CD4-positive, CD25-positive, alpha-beta regulatory T cell (primary cell): ENCODE measurements at places on chromosomes 7 and 10. TPM values are rescaled to one million over a fixed set of nuclear protein-coding genes. Genes with fewer than 3 reads are reported as not detected.

GRCh38 chr7:137930581-137930980 is 71.3 kb downstream of the CREB3L2 start:
- peak overlapping the region; percentile 24 for H3K4me3 ChIP-seq
- H3K27me3 ChIP-seq, result no peaks in the 10 kb centered on the region
- H3K27ac ChIP-seq, result no peak overlapping the region
- peaks cover 25% of the 10 kb centered on the region for H3K4me1 ChIP-seq
- peaks cover 18% of the 10 kb centered on the region for H3K36me3 ChIP-seq

DNA sequence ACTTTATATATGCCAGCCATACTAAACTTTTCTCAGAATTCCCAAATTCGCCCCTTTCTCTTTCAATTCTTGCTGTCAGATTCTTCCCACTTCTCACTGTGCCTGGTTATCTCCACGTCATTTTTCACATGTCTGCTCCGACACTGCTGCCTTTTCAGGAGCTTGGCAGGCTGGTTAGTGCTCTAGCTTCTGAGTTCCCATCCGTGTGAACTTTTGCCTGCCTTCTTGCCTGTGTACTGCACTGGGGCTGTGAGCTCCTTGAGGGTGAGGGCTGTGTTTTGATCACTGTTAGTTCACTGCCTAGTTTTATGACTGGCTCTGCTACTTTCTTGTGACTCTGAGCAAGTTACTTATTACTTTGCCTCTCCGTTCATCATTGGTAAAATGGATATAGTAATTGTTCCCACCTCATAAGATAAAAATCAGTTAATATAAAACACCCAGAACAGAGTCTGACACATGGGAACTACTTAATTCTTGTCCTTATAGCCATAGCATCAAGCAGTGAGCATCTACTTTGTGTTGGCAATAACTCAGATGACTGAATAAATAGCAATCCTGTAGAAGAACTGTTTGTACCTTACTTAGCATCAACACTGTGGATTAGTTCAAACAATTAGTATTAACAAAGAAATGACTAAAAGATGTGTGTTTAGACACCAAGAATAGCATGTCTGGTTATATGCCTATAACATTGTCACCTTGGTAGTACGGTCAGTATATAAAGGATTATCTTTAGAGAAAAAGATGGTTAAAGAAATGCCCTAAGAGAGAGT is 5.5 kb downstream of the GSTO1 start:
- H3K4me1 ChIP-seq, result peaks cover 50% of the 10 kb centered on the region
- H3K27ac ChIP-seq, result peak overlapping the region; percentile 64
- H3K36me3 ChIP-seq, result peaks cover 64% of the 10 kb centered on the region

DNA sequence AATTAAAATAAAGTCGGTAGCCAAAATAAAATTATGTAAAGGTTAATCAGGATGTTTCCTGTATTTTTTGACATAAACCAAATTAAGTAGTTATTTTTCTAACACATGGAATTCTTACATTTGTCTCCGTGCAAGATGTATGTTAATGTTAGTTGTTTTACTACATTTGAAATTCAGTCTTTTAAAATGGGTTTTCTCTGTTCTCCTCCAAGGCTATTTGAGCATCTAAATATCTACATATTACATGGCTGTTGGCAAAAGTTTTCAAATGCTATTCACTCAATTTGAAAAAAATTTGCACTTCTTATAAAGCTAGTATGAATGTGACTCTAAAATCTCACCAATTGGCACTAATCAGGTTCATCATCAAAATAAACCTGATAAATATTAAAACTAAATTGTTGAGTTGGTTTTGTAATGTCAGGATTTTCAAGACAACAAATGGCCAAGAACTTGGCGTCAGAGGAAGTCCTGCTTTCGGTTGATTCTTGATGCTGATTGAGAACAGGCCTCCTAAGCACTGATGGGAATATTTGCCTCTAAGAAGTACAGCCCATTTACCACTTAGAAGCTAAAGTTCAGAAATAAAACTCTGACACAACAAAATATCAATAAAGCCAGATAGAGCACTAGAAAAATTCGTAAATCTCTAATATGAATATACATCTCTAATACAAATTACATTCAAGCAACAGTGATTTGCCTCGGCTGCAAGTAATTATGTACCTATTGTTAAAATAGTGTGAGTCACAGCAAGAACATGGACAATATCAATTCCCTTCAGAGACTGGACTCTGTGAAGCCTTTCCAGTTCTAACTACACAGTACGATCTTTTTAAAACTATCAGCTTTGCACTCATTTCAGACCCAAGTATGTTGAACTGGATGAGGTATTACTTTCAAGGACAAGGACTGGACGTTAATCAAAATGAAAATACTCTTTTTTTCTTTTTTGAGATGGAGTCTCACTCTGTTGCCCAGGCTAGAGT is 733.1 kb upstream of the C7orf33 start:
- no peaks in the 10 kb centered on the region for H3K27me3 ChIP-seq
- no peak overlapping the region for H3K4me3 ChIP-seq
- no peak overlapping the region for H3K27ac ChIP-seq
- no peaks in the 10 kb centered on the region for H3K4me1 ChIP-seq
- DNase-seq, result no peak

DNA sequence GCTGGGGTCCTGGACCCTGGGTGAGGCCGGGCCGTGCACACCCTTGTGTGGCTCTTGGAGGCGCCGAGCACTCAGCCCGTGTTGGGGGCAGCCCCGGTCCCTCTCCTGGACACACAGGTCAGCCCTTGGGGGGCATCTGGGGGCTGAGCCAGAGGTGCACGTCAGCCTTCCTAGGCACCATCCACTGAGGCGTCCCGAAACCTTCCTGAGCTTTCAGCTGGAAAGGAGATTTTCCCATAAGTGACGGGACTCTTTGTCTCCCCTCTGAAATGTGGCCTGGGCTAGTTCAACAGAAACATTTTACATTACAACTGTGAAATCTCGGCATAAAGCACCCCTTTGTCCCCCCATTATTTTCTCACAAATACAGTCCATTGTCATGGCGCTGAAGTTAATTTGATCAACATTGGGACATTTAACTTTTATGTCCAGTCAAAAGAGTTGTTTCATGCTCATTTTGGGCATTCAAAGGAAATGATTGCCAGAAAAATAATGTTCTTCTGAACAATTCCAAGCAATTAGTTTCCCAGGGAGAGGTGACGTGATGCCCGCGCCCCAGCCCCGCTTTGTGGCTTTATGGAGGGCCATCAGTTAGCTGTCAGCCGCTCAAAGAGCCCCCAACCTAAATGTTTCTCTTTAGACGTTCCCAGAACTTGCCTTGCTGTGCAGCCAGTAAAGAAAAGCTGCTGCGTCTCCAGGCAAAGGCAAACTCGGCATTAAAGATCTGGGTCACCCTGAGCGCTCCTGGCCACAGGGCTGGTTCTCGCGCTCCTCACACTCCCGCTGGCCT is 70.8 kb downstream of the NKX6-2 start:
- no peak for DNase-seq
- no peaks in the 10 kb centered on the region for H3K27me3 ChIP-seq
- peaks cover 3% of the 10 kb centered on the region for H3K36me3 ChIP-seq
- H3K27ac ChIP-seq, result no peak overlapping the region
- H3K4me1 ChIP-seq, result no peaks in the 10 kb centered on the region

GRCh38 chr10:31759124-31759798 is 169.4 kb downstream of the ARHGAP12 start:
- peak overlapping the region; percentile 68 for H3K4me3 ChIP-seq
- peak overlapping the region; percentile 79 for H3K27ac ChIP-seq
- H3K36me3 ChIP-seq, result no peaks in the 10 kb centered on the region
- peaks cover 18% of the 10 kb centered on the region for H3K4me1 ChIP-seq

DNA sequence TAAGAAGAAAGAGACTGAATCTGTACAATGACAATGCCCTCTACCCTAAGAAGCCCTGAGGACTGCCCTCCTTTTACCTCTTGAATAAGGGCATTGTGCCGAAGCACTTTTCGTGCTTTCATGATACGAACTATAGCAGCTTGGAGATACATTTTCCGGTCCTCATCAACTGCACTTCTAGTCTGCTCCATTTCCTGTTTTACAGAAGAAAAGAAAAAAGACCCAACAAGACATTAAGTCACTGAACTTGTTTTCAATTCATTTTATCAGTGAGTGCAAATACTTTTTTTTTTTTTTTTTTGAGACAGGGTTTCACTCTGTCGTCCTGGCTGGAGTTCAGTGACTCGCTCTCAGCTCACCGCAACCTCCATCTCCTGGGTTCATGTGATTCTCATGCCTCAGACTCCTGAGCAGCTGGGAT is 78.4 kb downstream of the CUL2 start:
- H3K27me3 ChIP-seq, result no peaks in the 10 kb centered on the region
- peak overlapping the region; percentile 65 for H3K4me3 ChIP-seq
- peaks cover 44% of the 10 kb centered on the region for H3K36me3 ChIP-seq

The LIPF gene
- total RNA-seq, result not detected

DNA sequence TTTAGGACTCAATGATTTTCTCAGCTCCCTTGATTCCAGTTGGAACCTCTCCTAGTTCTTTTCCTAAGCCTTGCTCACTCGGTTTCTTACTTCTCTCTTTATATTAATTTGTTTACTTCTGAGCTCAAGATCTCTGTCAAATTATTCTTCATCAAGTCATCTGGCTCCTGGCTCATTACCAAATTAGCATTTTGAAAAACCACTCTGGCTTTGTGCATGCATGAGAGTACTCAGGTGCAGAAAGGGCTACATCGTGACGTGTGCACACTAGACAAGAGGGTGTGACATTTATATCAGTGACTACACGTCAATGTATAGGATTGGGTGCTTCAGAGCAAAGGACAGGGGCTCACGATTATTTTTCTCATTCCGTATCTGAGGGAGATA is 645.7 kb upstream of the DPP6 start:
- H3K27ac ChIP-seq, result no peak overlapping the region
- DNase-seq, result no peak
- no peaks in the 10 kb centered on the region for H3K36me3 ChIP-seq
- H3K4me3 ChIP-seq, result no peak overlapping the region
- no peaks in the 10 kb centered on the region for H3K4me1 ChIP-seq

- H3K27me3 ChIP-seq, result no peaks in the 10 kb centered on the region
- no peak overlapping the region for H3K27ac ChIP-seq
- no peaks in the 10 kb centered on the region for H3K4me1 ChIP-seq
These were observed 66.9 kb downstream of the GALNT17 start for GRCh38 chr7:71198887-71199286.

The ING3 gene
- total RNA-seq, result 49.3 TPM

- H3K36me3 ChIP-seq, result no peaks in the 10 kb centered on the region
- DNase-seq, result no peak
- no peaks in the 10 kb centered on the region for H3K27me3 ChIP-seq
These were observed 154.0 kb downstream of the CCDC3 start for GRCh38 chr10:12847361-12847975.

- H3K4me1 ChIP-seq, result no peaks in the 10 kb centered on the region
- no peaks in the 10 kb centered on the region for H3K36me3 ChIP-seq
- DNase-seq, result no peak
- no peak overlapping the region for H3K4me3 ChIP-seq
These were observed 40.0 kb upstream of the TRIL start for GRCh38 chr7:28998105-28998504.

- H3K36me3 ChIP-seq, result no peaks in the 10 kb centered on the region
- H3K4me3 ChIP-seq, result no peak overlapping the region
- DNase-seq, result no peak
- H3K4me1 ChIP-seq, result no peaks in the 10 kb centered on the region
These were observed 94.8 kb downstream of the CPED1 start for GRCh38 chr7:121083138-121083789.

- peaks cover 4% of the 10 kb centered on the region for H3K27me3 ChIP-seq
- H3K27ac ChIP-seq, result no peak overlapping the region
These were observed 23.3 kb downstream of the PLCE1 start for GRCh38 chr10:94016727-94017714.

- DNase-seq, result no peak
- H3K4me3 ChIP-seq, result no peak overlapping the region
- H3K27ac ChIP-seq, result no peak overlapping the region
These were observed 234.0 kb upstream of the SP4 start for GRCh38 chr7:21193895-21194294.

The EVX1 gene
- not detected for total RNA-seq

The OGDHL gene
- not detected for total RNA-seq

GRCh38 chr10:106582291-106582690 is 582.2 kb downstream of the SORCS1 start:
- H3K27me3 ChIP-seq, result no peaks in the 10 kb centered on the region
- H3K36me3 ChIP-seq, result no peaks in the 10 kb centered on the region
- H3K4me1 ChIP-seq, result no peaks in the 10 kb centered on the region
- no peak overlapping the region for H3K27ac ChIP-seq
- no peak overlapping the region for H3K4me3 ChIP-seq
- DNase-seq, result no peak

GRCh38 chr10:538895-539294 is 150.6 kb downstream of the DIP2C start:
- no peak overlapping the region for H3K27ac ChIP-seq
- H3K4me3 ChIP-seq, result no peak overlapping the region
- H3K4me1 ChIP-seq, result no peaks in the 10 kb centered on the region

DNA sequence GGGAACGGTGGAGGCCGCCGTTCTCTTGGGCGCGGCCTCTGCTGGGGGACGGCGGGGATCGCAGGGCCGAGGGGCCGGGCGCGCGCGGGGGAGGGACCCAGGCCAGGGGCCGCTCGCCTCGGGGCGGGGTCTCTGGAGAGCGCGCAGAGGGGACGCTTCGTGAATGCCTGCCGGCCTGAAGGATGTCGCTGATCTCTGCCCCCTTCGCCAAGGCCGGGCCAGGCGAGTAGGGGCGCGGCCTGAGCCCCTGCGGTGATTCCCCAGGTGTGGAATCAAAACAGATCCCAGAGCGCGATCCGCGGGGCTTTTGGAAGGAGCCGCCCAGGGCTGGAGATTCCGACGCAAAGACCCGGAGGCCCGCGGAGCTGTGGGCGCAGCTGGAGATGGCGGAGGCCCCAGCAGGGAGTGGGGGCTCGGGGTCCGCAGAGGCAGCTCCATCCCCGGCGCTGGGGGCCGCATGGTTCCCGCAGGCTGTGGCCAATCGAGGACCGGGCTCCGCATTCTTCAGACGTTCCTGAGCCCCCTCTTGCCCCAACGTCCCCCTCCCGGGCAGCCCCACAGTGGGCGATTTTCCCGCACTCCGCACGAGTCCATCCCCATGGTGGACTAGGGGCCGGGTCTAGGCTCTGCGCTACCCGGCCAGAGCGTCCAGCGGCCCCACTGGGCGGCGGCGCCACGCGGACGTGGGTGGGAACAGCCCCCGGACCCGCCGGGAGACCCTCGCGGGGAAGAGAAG is 166.0 kb downstream of the ACTR3B start:
- no peak overlapping the region for H3K4me3 ChIP-seq
- H3K27ac ChIP-seq, result no peak overlapping the region
- H3K27me3 ChIP-seq, result peaks cover 4% of the 10 kb centered on the region
- no peak for DNase-seq
- no peaks in the 10 kb centered on the region for H3K4me1 ChIP-seq
- no peaks in the 10 kb centered on the region for H3K36me3 ChIP-seq
